Mucosa of gallbladder (tissue), 1 donor: ENCODE measurements at places on chromosomes 2 and 18.
A peak's percentile ranks its signal among the peaks of the same experiment; 100 is the strongest.

DNA sequence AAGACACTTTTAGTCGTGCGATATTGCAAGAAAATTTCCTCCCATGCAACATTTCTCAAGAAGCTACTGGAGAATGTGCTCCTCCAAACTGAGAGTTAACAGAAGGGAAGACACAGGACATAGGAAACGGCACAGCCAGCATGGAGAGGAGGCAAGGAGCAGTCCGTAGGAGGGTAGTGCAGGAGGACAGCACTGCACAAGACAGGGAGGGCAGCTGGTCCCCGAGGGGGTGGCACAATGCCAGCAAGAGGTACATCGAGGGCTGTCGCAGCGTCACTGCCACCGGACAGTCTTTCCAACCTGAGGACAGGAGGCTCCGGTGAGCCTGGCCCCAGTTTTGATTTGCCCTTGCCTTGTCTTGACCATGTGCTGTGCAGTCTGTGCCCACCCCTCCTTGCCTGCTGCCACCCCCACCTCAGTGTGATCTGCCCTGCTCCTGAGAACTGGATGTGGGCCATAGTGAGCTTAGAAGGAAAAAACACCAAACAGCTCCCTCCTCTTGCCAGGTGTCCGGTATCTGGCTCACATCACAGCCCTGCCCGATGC, 81.6 kb upstream of the LAPTM4A start:
- no peak for DNase-seq

GRCh38 chr18:6759579-6759978, 30.1 kb downstream of the ARHGAP28 start:
- DNase-seq, result no peak

GRCh38 chr2:237711458-237712150, 84.2 kb downstream of the LRRFIP1 start:
- DNase-seq, result no peak

DNA sequence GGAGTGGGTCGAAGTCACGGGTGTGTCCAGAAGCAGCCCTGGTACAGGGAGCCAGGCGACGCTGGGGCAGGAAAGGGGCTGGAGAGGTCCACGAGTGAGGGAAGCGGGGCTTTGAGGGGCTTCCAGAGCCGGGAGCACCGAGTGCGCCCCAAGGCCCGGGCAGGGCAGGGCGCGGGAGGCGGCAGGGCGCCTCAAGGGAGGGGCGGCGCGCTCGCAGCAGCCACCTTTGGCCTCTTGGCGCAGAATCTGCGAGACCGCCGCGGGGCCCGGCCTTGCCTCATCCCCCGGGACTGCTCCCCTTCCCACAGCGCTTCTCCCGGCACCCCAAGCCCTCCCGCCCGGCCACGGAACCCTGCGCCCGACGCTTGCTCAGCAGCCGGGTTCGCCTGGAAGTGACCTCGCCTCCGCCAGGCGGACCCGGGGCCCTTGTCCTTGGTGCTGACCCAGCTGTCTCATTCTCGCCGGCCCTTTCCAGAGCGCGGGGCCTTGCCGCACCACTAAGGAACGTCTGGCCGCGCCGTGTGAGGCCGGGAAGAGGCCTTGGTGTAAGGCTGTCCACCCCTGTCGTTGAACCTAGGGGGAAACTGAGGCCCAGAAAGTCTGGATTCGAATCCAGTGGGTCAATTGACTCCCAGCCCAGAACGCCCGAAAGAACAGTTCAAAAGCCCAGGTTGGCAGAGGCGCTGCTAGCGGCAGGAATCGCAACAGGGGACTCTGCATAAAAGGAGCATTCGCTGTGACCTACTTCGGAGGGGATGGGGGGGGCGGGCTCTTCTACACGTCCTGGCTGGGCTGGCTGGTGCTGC, 584 bp upstream of the DNER start:
- peak; percentile 34 for DNase-seq

DNA sequence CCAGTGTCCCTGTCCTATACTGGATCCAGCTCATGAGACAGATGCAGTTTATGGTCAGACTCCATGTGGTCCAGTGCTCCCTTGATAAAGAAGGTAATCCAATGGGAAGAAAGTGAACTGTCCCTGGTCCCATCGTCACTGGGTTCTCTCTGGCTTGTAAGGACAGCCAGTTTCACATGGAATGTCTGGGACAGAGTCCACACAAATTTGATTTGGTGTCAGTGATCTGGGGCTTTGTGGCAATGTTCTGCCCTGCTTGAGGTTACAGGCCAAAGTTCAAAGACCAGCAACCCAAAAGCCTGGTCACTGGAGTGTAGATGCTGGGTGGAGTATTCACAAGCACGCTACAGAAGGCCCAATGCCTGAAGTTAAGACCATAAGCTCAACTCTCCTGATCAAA, 22.2 kb upstream of the FHL2 start:
- DNase-seq, result no peak

DNA sequence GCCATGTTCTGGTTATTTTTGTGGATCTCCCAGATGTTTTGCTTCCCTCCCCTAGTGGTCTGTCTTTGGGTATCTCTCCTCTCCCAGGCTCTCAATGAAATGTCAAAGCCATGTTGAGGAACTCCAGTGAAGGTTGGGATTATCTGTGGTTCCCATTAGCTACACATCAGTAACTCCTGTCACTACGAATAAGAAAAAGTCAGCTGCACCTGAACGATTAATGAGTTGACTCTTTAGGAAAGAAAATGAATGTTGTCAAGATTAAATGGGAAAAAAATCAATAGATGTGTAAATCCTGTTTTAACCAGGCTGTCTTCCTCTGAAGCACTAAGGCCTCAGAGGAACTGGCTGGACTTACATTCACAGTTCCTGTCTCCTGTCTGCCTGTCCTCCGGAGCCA, 94.0 kb upstream of the DAPL1 start:
- DNase-seq, result no peak

DNA sequence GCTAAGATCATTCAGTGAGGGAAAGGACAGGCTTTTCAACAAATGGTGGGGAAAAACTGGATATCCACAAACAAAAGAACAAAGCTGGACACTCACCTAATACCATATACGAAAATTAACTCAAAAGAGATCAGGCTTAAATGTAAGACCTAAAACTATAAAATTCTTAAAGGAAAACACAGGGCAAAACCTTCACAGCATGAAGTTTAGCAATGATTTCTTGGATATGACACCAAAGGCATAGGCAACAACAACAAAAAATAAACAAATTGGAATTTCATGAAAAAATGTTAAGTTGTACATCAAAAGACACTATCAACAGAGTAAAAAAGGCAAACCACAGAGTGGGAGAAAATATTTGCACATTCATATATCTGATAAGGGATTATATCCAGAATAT, 28.3 kb downstream of the PIAS2 start:
- DNase-seq, result no peak

GRCh38 chr2:221115944-221116343, 456.2 kb downstream of the EPHA4 start:
- no peak for DNase-seq

DNA sequence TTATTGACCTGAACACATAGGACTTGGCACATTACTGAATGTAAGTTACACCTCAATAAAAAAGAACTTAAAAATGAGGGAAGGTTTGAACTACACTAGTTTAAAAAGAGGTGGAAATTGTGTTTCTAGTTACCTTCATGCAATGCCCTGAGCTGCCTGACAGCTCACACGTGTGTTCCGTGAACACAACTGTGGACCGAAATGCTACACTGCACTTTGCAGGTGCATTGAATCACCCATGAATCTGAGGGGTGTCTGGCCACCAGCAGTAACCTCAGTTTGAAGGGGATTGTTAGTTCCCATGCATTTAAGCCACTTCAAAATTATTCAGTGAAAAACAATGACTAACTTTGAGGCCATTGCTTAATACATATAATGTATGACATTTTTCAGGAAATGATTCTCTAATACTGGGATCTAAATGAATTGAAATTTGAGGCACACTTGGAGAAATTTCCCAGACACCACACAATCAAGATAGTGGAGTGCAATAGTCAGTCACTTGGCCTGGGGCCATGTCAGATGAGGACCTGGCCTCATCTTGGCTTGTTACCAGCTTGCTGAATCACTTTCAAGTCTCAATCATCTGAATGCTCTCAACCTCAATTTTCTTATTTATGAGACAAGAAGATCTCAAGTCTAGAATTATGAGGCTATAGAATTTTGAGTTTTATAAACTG, 59.3 kb downstream of the MYL12B start:
- peak; percentile 65 for DNase-seq

DNA sequence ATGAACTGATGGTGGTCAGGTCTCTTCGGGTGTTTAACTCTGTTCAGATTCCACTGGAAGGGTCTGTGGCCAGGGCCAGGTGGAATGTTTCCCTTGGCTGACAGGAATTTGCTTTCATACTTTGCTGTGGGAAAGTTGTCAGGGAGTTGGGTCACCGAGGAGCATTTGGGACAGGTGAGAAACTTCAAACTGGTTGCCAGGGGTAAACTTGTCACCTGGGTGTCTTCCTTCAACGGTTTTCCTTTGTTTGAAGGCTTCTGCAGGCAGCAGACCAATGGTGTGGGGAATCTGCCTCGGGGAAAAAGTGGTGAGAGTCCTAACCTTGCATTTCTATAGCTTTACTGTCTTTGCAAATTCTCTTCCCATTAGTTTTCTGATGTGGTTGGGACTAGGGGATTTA, 92.2 kb downstream of the TGFA start:
- DNase-seq, result no peak

- DNase-seq, result no peak
Observed at GRCh38 chr18:44955825-44956224, 275.1 kb downstream of the SETBP1 start.
